ENCODE measurements at places on chromosomes 4 and X.

DNA sequence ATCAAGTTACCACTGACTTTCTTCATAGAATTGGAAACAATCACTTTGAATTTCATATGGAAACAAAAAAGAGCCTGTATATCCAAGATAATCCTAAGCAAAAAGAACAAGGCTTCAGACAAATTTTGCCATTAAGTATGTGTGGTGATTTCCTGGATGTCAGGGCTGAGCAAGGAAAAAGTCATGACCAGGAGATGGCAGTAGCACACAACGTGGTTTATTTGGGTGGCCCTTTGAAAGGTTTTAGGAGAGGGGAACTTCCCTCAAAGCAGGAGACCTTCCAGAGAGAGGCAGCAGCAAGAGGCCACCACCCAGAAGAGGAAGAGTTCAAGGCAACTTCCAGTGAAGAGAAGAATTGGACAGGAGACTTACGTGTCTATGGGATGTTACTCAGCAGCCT lies 18.1 kb upstream of the ZXDB start:
- DNase-seq = no peak

DNA sequence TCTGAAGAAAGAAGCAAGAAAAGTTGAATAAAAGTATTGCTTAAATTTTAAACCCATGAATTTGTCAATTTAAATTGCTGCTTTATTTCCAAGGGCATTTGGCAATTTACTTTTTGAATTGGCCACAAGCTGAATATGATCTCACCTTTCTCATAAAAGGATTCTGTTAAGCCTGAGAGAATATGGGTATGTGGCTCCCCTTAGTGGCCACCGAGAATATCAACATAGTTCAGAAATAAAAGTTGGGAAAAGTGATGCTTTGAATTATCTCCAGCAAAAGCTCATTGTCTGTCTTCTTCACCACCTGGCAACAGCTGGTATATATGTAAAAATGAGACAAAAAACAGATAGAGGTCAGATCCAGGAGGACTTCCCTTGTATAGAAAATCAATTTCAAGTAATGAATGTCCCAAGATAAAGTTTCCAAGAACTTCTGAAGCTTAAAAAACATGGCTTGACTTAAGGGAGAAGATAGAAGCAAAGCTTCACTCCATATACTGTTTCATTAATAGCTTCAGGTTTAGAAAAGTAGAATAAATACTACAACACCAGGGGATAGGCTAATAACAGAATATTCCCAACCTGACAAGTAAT lies 290.7 kb upstream of the FAM241A start:
- no peak for DNase-seq

GRCh38 chr4:26010304-26010703 lies 96.3 kb downstream of the SMIM20 start:
- DNase-seq = no peak

GRCh38 chr4:44583393-44583792 lies 68.0 kb downstream of the YIPF7 start:
- DNase-seq = no peak

DNA sequence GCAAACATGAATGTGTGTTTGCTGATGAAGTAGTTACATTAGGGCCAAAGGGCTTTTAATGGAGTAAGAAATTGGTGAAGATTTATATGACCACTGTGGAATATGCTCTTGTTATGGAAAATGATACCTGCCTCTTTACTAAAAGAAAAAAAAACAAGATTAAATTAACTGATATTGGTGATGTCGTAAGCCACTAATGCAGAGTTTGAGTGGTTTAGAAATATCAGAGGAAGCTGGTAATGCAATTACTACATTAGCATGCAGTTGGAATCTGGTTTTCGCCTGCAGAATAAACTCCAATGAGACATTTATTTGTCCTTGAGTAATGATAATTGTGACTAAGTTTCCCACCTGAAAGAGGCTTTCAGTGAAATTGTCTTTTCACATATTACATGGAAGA lies 597.9 kb downstream of the GALNTL6 start:
- no peak for DNase-seq

GRCh38 chr4:120809518-120809917 lies 113.0 kb downstream of the PRDM5 start:
- DNase-seq = no peak

DNA sequence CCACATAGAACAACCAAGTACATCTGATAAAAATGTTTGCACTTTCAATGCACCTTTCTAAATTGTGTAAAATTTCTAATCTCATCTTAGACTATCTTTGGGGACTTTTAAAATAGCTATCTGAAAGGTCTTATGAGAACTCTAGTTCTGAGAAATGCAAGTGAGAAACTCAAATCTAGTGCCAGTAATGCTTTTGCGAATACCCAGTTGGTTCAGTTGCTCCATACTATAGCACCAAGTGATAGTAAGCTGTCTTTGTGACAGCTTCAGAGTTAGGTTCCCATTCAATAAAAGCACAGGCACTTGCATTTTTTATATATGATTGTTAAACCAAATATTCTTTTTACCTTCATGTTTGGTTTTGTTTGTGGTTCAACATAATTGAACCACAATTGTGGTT lies 4.5 kb upstream of the ITM2A start:
- no peak for DNase-seq

GRCh38 chr4:136935871-136936270 lies 596.4 kb downstream of the PCDH18 start:
- no peak for DNase-seq

DNA sequence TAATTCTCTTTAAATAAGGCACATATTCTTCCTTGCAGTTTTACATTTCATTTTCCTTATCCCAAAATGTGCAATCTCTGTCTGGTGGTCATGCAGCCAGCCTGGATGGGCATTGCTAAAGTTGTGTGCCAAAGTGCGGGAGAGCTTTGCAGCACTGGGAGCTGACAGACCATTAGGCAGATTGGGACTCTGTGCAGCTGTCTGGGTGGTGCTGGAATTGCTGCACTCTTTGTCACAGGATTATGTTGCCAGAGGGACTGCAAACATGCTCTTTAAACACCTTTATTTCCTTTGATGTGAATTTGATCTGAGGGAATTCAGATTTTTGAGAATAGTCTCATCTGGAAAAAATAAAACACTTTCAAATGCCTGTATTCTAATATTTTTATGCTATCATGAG lies 956.2 kb upstream of the DIAPH2 start:
- no peak for DNase-seq

GRCh38 chrX:37578045-37578444 lies 6.6 kb downstream of the LANCL3 start:
- DNase-seq = no peak

- DNase-seq = no peak
Measured at GRCh38 chr4:47654972-47655693, 170.1 kb downstream of the ATP10D start.
